ENCODE measurements at places on chromosomes 5 and 9.

DNA sequence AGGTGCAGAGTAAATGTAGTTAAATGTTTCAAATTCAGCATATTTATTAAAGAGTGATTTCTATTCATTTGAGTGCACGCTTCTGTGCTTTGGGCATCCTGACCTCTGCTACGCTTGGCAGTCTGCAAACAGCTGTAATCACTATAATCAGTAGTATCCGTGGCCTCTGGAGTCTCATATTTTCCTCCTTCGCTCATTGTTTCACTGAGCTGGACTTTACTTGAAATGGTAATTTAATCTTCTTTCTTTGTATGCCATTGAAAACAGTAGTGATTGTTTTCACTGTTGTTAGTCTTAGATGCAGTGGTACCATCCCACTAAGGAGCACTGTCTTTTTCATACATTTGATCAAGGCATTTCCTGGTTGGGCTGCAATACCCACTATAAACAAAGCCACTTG is 43.5 kb upstream of the CAVIN4 start:
- peak; percentile 3 for DNase-seq

DNA sequence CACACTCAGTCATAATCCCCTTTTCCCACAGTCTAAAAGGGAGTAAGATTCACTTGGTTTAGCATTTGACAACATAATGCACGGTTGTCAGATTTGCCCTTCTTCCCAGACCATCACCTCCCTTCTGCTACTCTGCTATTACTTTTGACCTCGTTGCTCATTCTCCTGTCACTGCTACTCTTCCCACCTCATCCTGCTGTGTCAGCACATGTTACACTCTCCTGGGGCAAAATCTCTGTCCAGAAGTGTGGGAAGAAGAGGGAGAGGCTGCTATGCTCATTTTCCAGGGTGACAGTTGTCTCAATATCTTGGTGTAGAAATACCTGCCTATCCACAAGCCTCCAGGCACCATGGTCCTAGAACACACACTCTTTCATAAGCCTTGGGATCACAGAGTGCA is 449.9 kb upstream of the PIK3R1 start:
- DNase-seq = no peak

GRCh38 chr5:2173151-2173834 is 290.6 kb upstream of the IRX4 start:
- DNase-seq = no peak

DNA sequence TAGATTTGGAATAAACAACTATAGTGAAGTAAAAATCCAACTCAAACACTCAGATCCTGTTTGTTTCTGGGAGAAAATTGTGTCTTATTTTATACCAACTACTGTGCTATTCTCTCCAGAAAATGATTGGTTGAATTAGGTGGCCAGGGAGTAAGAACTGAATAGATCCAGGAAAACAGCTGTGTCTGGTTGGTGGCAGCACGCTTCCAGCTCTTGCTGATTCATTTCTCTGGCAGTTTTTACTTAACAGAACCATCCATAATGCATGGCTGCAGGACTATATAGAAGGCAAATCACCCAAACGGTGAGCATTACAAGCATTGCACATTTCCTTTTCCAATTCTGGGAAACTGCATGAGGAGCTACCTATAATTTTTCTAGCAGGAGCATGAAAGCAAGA is 29.5 kb downstream of the DMAC1 start:
- DNase-seq = no peak

DNA sequence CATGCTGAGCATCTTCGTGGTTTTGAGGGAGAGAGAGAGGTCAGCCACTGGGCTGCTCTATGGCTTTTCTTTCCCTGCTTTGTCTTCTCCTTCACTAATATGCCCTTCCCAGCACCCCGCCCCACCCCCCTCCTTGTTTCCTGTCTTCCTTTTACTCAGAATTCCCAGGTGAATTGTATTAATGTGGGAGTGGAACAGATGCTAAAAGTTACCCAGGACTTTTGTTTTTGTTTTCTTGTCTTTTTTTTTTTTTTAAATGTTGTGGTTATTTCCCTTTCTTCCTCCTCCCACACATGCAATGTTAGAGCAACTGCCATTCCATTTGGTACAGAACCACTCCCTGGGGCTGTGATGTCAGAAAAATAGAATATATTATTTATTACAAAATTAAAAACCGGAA is 442.7 kb upstream of the CD180 start:
- no peak for DNase-seq

- no peak for DNase-seq
Observed at GRCh38 chr9:35920051-35920620, 10.8 kb downstream of the SPAAR start.

GRCh38 chr9:22279636-22280035 is 167.0 kb upstream of the DMRTA1 start:
- DNase-seq = no peak

DNA sequence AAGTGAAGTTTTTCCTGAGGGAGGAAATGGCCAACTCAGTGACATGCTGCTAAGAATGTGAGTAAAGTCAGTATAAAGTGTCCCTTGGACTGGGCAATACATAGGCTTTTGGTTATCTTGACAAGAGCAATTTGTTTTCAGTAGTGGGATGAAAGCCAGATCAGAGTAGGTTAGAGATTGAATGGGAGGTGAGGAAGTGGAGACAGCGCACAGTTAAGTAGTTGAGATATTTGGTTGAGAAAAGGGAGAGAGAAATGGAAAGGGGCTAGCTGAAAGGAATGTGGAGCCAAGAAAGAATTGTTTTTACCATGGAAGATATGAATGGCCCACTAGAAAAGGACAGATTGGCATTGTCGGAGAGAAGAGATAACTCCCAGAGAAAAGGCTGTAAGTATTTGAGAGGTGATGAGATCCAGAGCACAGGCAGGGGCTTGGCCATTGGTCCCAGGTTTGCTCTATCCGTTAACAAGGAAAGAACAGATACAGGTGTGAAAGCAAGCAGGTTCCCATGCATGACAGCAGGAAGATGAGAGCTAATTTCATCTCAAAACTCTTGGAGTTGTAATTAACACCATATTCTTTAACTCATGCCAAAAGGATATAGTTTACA is 392.0 kb downstream of the NR2F1-AS1 start:
- DNase-seq = no peak

GRCh38 chr5:107248066-107248695 is 422.6 kb downstream of the EFNA5 start:
- peak; percentile 19 for DNase-seq

GRCh38 chr5:69238760-69239251 is 4.1 kb downstream of the CDK7 start:
- DNase-seq = no peak

GRCh38 chr9:38108326-38108725 is 39.3 kb upstream of the SHB start:
- no peak for DNase-seq

GRCh38 chr5:139246394-139246793 is 47.1 kb upstream of the MATR3 start:
- no peak for DNase-seq

DNA sequence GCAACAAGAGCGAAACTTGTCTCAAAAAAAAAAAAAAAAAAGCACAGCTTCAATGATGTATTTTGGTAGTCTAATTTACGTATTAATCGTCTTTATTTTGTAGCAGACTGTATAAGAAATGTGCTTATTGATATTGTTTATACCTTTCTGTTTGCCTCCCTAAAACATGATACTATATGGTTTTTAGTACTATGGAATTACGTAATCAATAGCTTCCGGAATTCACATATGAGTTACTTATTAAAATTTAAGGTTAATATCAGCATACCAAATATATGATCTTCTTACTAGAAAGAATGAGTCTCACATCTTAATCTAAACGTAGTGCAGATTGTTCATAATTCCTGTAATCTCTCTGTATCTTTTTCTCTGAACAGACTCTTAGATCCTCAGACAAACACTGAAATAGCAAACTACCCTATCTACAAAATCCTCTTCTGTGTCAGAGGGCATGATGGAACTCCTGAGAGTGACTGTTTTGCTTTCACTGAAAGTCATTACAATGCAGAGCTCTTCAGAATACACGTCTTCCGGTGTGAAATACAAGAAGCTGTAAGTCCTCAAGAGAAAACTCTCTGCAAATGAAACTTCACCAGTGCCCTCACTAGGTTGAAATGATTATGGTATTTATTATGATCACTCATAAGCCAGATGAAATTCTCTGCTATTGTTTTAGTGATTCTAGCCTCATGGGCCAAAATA is 44.4 kb upstream of the GPR21 start:
- DNase-seq = no peak

- DNase-seq = no peak
Observed at GRCh38 chr9:82645600-82645999, 417.3 kb downstream of the RASEF start.

- no peak for DNase-seq
Observed at GRCh38 chr5:82396396-82396795, 118.2 kb upstream of the RPS23 start.

- DNase-seq = no peak
Observed at GRCh38 chr5:67179697-67180361, 16.8 kb downstream of the CD180 start.

GRCh38 chr9:108776920-108777639 is 78.7 kb downstream of the ACTL7B start:
- DNase-seq = no peak

DNA sequence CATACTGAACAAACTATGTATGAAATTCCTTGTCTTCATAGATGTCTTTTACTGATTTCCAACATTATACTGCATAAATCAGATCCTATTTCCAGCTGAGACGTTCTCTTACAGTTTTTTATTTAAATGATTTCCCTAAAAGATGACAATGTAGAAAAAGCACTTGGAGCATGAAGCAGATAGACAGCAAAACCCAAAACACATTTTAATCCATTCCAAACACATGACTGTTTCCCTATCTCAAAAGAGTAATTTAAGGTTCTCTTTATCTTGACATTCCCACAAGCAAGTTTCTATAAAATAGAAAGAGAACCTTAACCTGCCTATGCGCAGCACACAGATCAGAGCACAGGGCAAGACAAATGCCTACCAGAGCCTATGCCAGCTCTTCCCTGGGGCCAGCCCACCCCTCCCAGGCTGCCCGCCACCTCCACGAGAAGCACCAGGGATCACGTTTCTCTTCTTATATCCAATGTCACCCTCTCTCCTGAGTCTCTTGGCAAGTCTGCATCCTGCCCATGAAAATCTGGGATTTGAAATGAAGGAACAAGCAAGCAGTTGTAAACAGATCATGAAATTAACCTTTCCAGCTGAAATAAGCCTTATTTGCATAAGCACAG is 52.4 kb downstream of the RETREG1 start:
- no peak for DNase-seq

- DNase-seq = no peak
Observed at GRCh38 chr9:81594415-81594814, 94.9 kb downstream of the TLE1 start.

DNA sequence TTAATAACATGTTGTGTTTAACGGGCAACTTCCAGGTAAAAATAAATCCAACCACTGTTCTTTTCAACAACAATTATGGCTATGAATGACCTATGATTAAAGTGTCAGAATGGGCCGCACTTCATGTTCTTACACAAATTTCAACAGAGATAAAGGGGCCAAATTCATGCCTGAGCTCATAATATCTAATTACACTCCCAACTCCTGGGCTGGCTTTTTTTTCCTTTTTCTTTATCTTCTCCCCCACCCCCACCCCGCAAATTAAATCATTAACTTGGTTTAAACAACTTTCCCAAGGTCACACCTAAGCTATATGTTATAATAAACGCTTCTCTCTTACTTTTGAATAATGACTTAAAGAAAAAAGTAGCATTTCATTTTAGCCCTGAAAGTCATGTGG is 25.8 kb downstream of the ZNF608 start:
- DNase-seq = no peak

- DNase-seq = peak; percentile 29
Observed at GRCh38 chr5:122310889-122311288, 1.1 kb upstream of the SNCAIP start.

- DNase-seq = peak; percentile 55
Observed at GRCh38 chr9:114307899-114308267, 15.0 kb upstream of the ORM1 start.

- DNase-seq = peak; percentile 57
Observed at GRCh38 chr5:142246258-142246657, 78.6 kb downstream of the SPRY4 start.

- DNase-seq = no peak
Observed at GRCh38 chr9:8643464-8643863, 843.9 kb upstream of the DMAC1 start.

DNA sequence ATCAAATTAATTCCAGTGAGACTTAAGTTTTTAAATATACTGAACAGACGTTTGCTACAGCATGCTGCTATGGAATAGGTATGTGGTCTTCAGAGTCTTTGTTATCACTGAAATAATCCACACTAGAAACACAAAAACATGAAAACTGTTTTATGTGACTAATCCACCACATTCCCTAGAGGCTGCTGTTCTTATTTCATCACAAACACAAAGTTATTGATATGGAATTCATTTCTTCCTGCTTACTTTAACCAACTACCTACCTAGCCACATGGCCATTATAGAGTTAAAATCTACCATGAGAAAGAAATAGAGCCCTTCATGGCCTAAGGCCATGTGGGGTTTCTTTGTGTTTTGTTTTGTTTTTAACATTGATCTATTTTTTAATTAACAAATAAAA is 232.3 kb upstream of the PTGER4 start:
- DNase-seq = peak; percentile 40

DNA sequence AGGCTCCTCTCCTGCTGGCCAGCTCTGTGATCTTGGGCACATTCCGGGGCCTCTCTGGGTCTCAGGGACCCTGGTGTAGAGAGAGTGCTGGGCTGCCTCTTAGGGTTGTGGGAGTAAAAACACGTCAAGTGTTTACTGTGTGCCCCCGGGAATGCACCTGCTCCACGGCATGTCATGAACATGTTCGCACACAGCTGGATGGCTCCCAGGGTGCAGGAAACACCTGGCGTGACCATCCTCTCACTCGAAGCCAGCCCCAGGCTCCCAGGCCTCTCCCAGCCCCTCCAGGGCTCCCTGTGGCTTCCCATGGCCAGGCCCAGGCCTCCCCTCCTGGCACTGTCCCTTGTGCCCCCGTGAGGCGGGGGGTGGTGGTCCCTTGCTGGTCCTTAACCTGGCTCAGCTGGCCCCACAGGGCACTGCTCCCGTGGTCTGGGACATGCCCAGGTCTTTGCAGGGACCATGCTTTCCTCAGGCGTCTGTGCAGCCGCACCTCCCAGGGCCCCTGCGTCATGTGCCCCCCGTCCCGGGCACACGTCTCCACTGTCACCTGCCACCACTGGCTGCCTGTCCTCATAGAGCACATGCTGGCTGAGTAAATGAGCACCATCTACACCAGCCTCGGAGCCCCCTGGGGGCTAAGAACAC is 44.9 kb downstream of the SLC6A3 start:
- DNase-seq = no peak

- peak; percentile 12 for DNase-seq
Observed at GRCh38 chr9:6667633-6668280, 22.2 kb upstream of the GLDC start.

DNA sequence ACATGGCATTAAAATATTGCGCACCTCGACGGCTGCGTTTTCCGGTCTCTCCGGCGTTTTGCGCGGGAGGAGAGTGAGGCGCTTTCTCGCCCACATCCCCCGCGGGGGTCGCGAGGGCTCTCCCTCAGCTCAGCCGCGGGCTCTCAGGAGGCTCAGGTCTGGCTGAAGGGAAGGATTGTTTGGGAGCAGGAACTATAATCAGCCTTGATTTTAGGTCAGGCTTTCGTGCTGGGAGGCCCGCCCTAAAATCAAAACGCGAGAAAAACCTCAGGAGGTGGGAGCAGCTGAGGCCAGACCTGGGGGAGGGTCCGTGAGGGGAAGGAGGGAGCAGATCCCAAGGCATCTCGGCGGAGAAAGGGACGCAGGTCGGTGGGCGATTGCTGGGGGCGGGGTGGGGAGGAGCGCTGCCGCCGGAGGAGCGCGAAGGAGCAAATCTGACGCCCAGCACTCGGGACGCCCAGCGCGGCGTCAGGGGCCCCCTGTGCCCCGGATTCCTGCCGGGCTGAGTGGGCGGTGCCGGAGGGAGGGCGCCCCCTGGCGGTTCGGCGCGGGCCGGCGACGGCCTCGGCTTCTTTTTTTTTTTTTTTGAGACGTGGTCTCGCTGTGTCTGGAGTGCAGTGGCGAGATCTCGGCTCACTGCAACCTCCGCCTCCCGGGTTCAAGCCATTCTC is 18.7 kb upstream of the RNF130 start:
- peak; percentile 38 for DNase-seq
